ENCODE measurements at places on chromosomes 13 and 19.

- DNase-seq = no peak
These were observed 40.8 kb upstream of the RANBP3 start for GRCh38 chr19:6018786-6019185.

- DNase-seq = no peak
These were observed 927 bp downstream of the CHAMP1 start for GRCh38 chr13:114315074-114315785.

DNA sequence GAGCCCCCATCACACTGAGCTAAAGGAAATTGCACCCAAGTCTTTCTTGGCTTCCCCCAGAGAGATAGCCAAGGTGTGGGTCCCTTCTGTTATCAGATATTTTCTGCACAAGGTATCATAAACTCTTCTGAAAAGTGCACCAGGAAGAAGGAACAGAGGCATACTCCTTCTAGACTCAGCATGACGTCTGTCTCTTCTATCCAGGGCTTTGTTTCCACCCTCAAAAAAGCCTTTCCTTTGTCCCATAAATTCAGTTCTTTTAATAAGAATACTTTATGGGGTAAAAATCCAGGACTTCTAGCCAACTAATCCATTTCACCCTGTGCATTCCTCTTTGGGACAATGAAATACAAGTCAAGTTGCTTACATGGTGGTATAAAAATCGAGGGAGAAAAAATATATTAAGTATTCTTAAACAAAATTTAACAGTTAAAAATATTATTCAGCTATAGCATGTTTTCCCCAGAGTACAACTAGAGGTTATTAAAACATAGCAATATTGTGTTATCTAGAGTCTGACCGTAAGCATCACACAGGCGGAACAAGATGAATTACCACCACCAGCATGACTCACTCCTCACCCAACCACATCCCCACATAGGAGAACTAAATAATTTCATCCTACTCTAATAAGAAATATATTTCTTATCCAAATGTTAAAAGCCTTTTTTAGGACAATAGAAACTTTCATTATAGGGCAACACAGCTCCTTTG lies 79.9 kb upstream of the GPC6 start:
- DNase-seq = no peak

DNA sequence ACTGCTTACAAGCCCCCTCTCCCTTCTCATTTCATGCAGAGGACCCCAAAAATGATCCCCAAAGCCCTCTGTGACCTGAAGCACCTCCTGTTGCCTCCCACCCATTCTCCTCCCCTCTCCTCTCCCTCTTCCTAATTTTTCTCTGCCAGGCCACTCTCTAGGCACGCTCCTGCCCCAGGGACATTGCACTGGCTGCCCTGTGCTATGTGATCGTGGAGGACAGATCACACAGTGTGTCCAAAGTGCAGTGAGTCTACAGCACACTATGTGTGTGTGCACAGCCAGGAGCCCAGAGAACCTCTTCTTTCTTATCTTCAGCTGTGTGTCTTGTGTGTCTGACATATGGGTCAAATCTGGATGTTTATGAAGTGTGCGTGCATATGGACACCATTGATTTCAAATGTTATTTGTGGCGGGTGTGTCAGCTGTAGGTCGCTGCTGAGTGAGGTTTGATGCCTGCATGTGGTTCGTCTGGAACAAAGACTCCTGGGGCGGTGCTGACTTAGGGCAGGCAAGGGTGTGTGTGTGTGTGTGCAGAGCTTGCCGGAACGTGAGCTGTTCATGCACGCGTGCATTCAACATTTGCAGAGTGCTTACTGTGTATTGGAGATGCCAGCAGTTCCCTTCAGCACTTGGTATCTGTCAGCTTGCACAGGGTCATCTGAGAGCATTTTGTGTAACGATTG lies 2.1 kb upstream of the KLHL26 start:
- no peak for DNase-seq
